ENCODE measurements at places on chromosomes 16 and 17.

DNA sequence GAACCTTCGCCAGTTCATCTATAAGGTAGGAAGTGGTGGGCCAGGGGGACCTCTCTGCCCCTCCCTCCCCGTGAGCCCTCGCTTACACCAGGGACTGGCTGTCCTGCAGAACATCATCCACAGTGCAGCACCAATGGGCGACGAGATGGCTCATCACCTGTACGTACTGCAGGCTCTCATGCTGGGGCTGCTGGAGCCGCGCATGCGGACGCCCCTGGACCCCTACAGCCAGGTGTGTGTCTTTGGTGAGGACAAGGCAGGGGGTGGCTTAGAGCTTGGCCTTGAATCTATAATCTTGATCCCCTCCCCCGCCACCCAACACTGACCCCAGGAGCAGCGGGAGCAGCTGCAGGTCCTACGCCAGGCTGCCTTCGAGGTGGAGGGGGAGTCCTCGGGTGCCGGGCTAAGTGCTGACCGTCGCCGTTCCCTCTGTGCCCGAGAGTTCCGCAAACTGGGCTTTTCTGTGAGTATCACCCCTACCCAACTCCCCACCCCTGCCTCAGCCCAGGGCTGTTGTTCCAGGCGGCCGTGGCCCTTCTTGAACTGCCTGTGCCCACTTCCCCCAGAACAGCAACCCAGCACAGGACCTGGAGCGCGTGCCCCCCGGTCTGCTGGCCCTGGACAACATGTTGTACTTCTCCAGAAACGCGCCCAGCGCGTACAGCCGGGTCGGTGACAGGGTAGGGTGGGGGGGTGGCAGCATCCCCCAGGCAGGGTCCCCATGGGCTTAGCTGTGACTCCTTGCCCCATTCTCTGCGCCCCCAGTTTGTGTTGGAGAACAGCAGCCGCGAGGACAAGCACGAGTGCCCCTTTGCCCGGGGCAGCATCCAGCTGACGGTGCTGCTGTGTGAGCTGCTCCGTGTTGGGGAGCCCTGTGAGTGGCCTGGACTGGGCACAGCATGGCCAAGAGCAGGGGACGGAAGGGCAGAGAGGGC is 2.7 kb downstream of the ELMO3 start:
- no peak for DNase-seq

GRCh38 chr17:41360296-41360995 is 9.2 kb downstream of the KRT33B start:
- no peak for DNase-seq

DNA sequence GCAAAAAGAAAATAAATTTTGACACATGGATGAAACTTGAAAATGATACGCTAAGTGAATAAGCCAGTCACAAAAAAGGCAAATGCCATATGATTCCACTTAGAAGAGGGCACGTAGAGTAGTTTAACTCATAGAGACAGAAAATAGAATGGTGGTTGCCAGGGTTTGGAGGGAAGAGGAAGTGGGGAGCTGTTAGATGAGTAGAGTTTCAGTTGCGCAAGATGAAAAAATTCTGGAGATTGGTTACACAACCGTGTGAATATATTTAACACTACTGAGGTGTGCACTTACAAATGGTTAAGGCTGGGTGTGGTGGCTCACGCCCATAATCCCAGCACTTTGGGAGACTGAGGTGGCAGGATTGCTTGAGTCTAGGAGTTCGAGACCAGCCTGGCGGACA is 93.4 kb upstream of the TMEM132E start:
- DNase-seq = no peak

DNA sequence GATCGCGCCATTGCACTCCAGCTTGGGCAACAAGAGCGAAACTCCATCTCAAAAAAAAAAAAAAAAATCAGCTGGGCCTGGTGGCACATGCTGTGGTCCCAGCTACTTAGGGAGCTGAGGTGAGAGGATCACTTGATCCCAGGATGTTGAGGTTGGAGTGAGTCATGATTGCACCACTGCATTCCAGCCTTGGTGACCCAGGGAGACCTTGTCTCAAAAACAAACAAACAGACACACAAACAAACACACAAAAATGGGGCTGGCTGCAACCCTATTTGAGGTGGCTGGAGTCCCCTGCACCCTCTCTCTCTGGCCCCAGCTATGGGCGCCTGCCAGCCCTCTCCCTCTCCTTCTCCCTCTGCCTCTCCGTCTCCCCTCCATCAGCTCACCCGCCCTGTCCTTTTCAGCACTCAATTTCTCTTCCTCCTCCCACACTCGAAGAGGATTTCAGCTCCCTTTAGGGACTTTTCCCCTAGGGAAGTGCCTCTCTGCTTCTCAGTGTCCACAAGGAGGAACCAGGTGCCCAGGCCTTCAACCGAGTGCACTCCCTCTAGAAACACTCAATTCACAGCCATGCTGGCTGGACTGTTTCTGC is 17.5 kb upstream of the TFAP4 start:
- no peak for DNase-seq

DNA sequence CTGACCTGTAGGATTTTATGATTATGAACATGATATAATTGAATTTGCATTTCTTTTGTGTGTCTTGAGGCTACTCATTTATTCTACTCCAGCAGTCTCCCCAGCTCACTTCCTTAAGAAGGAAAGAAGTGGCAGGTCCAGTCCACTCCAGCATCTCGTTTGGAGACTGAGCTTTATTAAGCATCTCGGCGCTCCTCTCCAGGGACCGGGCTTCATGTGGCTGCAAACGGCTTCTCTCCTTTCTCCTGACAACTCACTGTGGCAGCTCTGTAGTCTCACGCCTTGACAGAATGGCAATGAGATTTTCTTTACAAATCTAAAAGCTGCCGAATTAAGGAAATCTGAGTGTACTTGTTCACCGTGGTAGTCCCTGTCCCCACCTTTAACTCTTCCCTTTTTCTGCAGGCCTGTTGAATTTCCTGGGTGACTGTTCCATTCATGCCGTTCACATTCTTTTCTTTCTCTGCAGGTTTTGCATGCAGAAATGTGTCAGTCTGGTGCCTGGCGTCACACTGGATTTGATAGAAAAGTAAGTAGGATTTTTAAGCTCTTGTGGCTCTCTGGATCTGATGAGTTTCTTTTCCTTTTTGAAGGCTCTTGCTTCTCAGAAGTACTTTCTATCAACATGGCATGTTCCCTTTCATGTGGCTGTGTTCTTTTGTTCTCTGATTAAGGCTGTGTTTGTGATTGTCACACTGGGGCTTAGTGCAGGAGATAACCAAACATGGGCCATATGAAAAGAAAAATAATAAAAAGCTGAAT is 200.5 kb upstream of the CHMP6 start:
- DNase-seq = no peak

GRCh38 chr16:17424771-17425170 is 46.0 kb downstream of the XYLT1 start:
- DNase-seq = no peak

GRCh38 chr16:9434659-9435058 is 343.2 kb downstream of the HAPSTR1 start:
- no peak for DNase-seq

All from NCI-H1436 treated with DMSO at 0.1 percent for 48 hours (cell line).